ENCODE measurements at places on chromosomes 5 and 9.

DNA sequence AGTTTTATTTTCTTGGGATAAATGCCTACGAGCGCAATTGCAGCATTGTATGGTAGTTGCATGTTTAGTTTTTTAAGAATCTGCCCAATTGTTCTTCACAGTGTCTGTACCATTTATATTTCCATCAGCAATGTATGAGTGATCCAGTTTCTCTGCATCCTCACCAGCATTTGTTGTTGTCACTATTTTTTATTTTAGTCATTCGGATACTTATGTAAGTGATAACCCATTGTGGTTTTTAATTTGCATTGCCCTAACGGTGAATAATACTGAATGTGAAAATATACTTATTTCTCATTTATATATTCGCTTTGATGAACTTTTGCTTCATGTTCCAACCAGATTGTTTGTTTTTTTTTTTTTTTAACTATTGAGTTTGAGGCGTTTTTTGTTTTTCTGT is 33.7 kb upstream of the PWWP2A start:
- no peak for DNase-seq

- DNase-seq, result peak; percentile 30
Observed at GRCh38 chr5:88145221-88145610, 123.4 kb downstream of the TMEM161B start.

DNA sequence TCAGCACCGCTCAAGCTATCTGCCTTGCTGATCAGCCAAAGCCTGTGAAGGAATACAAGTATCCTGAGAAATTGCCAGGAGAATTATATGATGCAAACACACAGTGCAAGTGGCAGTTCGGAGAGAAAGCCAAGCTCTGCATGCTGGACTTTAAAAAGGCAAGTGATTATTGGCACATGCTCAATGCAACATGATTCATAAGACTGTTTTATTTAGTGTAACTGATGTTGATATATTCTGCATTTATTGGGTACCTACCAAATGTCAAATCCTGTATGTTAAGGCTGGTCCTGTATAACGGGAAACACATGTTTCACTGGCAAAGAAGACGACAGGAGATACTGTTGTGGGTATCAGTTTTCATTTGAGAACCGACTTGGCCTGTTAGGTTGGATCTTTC is 69.0 kb downstream of the ADAMTS16 start:
- no peak for DNase-seq

DNA sequence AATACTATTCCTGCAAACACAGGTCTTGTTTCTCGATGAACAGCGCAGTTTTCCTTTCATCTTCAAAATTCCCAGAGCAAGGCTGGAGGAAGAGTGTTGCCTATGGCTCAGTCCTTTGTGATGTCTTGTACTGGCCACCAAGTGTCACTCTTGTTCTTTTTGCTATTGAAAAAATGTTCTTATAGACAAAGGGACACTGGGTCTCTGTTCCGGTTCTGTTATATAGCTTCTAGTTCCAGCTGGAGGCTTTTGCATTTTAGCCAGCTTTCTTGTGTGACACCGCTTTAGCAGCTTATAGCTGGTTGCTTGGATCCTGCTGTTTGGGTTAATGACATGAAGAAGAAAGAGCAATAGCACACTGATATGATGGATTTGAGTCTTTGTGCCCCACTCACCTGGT is 343.7 kb upstream of the KCNN2 start:
- DNase-seq, result no peak

- no peak for DNase-seq
Observed at GRCh38 chr9:23812673-23813072, 13.4 kb downstream of the ELAVL2 start.

GRCh38 chr9:36862206-36863145 is 171.6 kb downstream of the PAX5 start:
- DNase-seq, result no peak

- DNase-seq, result no peak
Observed at GRCh38 chr9:133187561-133188005, 21.5 kb downstream of the OBP2B start.

DNA sequence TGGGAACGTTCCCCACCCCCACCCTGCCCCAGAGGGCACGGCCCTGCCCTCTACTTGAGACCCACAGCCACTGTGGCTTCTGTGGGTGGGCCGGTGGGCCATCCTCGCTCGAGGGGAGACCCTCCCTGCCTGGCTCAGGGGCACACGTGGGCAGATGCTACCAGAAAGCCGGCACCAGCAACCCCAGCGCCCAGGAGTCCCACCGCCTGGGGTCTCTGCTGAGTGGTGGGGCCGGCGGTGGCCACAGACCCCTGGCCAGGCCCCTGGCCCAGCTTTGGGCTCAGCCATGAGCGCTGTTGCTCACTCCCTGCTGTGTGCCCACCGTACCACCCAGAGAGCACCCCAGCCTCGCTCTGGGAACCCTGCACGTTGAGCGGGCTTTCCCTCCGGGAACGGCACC is 16.5 kb upstream of the NRARP start:
- DNase-seq, result no peak

DNA sequence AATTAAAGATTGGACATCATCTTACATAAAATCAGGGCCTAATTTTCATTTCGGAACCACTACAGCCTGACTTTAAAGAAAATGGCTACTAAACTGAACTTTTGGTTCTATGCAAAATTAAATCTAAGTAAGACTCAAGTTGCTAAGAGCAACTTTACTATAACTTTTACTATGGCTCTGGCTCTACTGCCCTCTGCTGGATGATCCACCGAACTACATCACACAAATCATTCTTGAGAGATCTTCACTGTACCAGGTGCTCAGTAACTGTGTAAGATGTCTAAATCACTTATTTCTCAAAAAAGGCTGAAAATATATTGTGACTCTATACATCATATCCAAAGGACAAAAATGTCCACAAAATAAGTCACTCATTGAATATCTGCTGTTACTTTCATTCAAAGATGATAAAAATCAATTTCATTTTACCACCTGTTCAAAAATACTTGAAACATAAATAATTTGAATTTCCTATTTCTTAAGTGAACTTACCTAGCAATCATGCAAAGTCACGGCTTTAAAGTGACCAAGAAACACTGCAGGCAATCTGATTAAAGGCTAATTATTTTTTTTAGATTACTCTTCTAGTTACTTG is 13.5 kb downstream of the MOCS2 start:
- peak; percentile 51 for DNase-seq

Data from C1 segment of cervical spinal cord (tissue), 14 donors.